Thoracic aorta (tissue), 2 donors: ENCODE measurements at places on chromosomes 1 and 21.

DNA sequence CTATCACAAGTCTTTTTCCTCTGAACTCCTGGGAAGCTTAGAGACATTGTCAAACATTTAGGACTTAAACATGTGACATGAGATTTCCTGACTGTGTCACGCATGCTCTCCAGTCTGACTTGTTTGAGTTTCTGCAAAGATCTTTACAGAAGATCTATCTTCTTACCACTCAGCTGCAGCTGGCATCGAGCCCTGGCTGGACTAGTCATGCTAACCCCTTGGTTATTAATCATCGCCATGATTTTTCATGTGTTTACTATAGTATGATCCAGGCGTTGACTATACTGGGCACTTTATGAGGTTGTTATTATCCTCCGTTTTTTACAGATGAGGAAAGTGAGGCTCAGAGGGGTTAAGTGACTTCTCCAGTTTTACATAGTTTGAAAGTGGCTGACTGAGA lies 18.1 kb upstream of the IRF2BP2 start:
- no peak overlapping the region for H3K27ac ChIP-seq
- peaks cover 24% of the 10 kb centered on the region for H3K4me1 ChIP-seq
- H3K27me3 ChIP-seq, result no peaks in the 10 kb centered on the region
- DNase-seq, result no peak
- H3K36me3 ChIP-seq, result no peaks in the 10 kb centered on the region

GRCh38 chr1:31051611-31052010 lies 13.9 kb downstream of the PUM1 start:
- no peak overlapping the region for H3K4me3 ChIP-seq
- H3K4me1 ChIP-seq, result peaks cover 58% of the 10 kb centered on the region
- H3K27ac ChIP-seq, result no peak overlapping the region

DNA sequence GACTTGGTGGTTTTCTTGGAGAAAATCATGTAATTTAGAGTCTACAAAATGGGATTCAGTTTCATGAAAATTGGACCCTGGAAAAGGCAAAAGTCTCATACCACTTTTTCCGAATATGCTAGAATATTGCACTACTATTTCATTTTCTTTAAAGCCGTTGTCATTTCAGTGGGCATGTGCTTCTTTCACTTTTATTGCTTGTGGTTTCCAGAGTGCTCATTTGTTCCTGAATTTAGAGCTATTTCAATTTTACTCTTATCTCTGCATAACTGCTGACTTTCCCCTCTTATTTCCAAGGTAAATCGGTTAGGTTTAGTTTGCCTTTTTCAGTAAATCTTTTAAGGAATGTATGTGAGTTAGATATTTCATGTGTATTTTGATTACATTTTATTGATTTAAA lies 11.6 kb downstream of the HHAT start:
- no peaks in the 10 kb centered on the region for H3K36me3 ChIP-seq
- DNase-seq, result no peak
- H3K4me1 ChIP-seq, result peaks cover 20% of the 10 kb centered on the region
- no peaks in the 10 kb centered on the region for H3K27me3 ChIP-seq

DNA sequence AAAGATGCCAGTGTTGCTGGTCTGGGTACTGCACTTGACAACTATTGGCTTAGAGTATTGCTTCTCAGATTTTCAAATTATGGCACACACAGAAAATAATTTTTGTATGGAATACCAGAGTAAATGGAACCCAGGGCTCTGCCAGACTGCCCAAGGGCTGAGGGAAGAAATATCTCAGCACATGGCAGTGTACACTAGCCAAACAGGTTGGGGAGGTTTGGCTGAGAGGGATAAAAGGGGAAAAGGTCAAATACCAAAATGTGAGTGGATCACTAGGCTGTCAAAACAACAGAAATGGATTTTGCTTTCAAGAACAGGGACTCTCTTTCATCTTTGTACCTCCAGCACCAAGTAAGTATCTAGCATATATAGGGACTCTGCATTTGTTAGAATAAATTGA lies 3.0 kb upstream of the RGS8 start:
- no peak for DNase-seq
- H3K27me3 ChIP-seq, result no peaks in the 10 kb centered on the region
- no peak overlapping the region for H3K27ac ChIP-seq
- no peaks in the 10 kb centered on the region for H3K36me3 ChIP-seq
- no peak overlapping the region for H3K4me3 ChIP-seq

DNA sequence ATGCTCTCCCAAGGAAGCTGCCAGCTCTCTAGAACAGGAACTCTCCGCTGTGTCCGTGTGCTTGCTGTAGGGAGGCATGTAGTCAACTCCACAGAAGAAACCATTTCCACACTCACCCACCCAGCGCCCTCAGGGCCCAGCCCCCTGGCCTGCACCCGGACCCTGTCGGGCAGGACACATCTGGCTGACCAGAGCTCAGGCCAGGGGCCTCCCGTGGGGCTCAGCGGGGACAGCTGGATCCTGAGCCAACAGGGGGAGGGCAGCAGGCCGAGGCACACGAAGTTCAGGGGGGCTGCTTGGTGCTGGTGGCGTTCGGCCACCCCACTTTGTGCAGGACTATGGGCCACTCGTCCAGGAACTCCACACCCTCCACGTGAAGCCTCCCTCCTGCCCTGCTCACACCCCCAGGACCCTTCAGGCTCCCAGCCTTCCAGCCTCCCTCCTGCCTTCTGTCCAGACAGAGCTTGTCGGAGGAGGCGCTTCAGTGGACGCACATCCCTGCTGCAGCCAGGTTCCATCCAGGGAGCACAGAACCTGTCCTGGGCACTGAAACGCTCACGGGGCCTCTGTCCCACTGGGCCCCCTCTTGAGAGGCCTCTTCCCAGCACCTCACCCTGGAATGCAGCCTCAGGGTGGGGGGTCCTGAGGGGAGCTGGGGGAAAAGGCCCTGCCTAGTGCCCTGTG lies 15.0 kb upstream of the FAAP20 start:
- no peak for DNase-seq
- H3K36me3 ChIP-seq, result no peaks in the 10 kb centered on the region
- H3K4me3 ChIP-seq, result peak overlapping the region; percentile 64
- peaks cover 57% of the 10 kb centered on the region for H3K4me1 ChIP-seq

DNA sequence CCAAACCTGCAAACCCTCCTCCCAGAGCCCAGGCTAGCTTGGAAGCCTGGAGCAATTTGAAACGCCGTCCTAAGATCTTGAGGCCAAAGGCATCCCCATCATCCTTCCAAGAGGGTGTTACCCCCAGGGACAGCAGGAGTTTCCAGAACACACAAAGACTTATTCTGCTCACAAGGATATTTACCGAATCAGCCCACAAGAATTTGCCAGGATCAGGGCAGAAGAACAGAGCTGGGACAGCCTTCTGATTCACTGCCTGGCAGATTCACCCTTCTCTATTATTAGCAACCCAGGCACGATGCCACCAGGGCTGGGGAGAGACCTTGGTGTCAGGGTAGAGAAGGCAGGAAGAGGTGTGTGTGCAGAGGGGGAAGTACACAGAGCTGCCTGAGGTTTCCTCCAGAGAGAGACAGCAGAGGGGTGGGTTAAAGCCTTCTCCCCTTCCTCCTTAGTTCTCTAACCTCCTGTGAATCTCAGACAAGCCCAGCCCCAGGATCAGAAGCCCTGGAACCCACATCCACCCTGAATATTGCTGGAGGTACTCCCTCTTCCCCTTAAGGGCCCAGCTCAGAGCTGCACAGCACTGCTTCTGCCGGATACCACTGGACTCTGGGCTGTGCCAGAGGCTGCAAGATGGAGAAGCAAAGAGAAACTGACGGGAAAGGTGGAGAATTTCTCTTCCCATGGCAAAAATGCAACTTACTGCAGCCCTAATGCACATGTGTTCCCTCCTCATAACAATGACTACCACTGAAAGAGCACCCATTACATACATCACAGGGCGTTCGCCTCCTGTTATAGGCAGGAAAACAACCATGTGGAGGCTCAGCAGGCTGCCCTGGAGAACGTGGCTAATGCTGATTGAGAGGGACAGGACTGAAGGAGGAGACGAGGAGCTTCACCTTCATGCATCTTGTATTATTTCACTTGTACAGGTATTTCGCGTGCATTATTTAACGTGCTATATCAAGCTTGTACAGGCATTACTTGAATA lies 61.8 kb downstream of the ITPKB start:
- H3K27me3 ChIP-seq, result no peaks in the 10 kb centered on the region
- peaks cover 71% of the 10 kb centered on the region for H3K4me1 ChIP-seq
- H3K27ac ChIP-seq, result peak overlapping the region; percentile 95
- no peaks in the 10 kb centered on the region for H3K36me3 ChIP-seq
- H3K4me3 ChIP-seq, result peak overlapping the region; percentile 42
- DNase-seq, result peak; percentile 66

- no peaks in the 10 kb centered on the region for H3K27me3 ChIP-seq
- no peaks in the 10 kb centered on the region for H3K4me1 ChIP-seq
- H3K4me3 ChIP-seq, result no peak overlapping the region
- H3K27ac ChIP-seq, result no peak overlapping the region
- no peak for DNase-seq
Observed at GRCh38 chr1:234212764-234213657, 160.2 kb upstream of the COA6 start.

DNA sequence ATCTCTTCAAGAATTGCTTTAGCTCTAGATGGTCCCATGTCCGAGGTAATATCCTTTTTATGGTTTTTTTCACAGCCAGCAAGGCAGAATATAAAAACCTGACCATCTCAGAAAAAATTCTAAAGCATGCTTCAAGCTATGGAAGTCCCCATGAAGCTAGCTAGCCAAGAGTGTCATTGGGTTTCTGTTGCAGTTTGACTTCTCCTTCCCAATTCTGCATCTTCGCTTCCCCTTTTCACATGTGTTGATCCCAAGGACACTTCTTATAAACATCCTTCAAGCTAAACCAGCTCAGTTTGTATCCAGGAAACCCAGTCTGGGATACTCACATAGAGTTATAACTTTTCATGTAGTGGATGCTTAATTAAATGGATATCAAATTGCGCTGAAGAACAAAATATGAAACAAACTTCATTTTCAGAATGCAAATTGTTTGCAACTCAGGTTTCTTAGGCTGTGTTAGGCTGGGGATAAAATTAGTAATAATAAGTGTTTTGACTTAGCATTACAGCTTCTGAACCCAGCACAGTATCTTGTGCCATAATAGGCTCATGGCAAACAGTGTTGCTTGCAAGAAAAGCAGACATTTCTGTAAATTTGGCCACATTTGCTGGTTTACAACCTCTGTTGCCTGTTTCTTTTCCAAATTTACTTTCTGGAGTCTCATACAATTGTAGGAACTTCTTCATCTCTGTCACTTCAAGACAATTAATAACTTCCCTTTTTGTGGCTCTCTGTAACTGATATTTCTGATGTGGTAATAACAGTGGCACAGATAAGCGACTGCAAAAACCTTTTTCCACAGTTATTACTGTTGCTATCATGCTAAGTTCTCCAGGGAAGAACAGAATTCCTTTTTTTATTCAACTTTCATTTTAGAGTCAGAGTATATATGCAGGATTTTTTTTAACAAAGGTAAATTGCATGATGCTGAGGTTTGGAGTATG lies 53.2 kb downstream of the NCAM2 start:
- no peaks in the 10 kb centered on the region for H3K4me1 ChIP-seq
- H3K27ac ChIP-seq, result no peak overlapping the region
- no peaks in the 10 kb centered on the region for H3K36me3 ChIP-seq
- H3K4me3 ChIP-seq, result no peak overlapping the region

DNA sequence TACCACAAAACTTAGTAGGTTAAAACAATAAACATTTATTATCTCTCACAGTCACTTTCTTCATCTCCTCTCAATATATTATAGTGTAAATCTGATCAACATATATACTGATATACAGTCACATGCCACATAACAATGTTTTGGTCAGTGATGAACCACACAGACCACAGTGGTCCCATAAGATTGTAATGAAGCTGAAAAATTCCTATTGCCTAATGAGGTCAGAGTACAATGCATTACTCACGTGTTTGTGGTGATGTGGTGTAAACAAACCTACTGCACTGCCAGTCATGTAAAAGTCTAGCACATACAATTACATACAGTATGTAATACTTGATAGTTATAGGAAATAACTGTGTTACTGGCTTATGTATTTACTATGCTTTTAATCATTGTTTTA lies 30.1 kb downstream of the OLFML3 start:
- H3K4me1 ChIP-seq, result no peaks in the 10 kb centered on the region
- no peak overlapping the region for H3K27ac ChIP-seq
- no peaks in the 10 kb centered on the region for H3K36me3 ChIP-seq
- DNase-seq, result no peak

- no peaks in the 10 kb centered on the region for H3K4me1 ChIP-seq
- DNase-seq, result no peak
- H3K27me3 ChIP-seq, result no peaks in the 10 kb centered on the region
- no peak overlapping the region for H3K4me3 ChIP-seq
Observed at GRCh38 chr1:229015806-229016205, 255.1 kb upstream of the RAB4A start.

GRCh38 chr1:41765152-41765551 lies 153.6 kb downstream of the HIVEP3 start:
- H3K36me3 ChIP-seq, result no peaks in the 10 kb centered on the region
- no peaks in the 10 kb centered on the region for H3K4me1 ChIP-seq
- H3K27ac ChIP-seq, result no peak overlapping the region
- DNase-seq, result no peak
- no peaks in the 10 kb centered on the region for H3K27me3 ChIP-seq
- H3K4me3 ChIP-seq, result no peak overlapping the region

- H3K4me1 ChIP-seq, result peaks cover 4% of the 10 kb centered on the region
- H3K27me3 ChIP-seq, result no peaks in the 10 kb centered on the region
- H3K4me3 ChIP-seq, result no peak overlapping the region
- H3K27ac ChIP-seq, result no peak overlapping the region
Observed at GRCh38 chr1:61481315-61481715, 243.6 kb downstream of the TM2D1 start.

DNA sequence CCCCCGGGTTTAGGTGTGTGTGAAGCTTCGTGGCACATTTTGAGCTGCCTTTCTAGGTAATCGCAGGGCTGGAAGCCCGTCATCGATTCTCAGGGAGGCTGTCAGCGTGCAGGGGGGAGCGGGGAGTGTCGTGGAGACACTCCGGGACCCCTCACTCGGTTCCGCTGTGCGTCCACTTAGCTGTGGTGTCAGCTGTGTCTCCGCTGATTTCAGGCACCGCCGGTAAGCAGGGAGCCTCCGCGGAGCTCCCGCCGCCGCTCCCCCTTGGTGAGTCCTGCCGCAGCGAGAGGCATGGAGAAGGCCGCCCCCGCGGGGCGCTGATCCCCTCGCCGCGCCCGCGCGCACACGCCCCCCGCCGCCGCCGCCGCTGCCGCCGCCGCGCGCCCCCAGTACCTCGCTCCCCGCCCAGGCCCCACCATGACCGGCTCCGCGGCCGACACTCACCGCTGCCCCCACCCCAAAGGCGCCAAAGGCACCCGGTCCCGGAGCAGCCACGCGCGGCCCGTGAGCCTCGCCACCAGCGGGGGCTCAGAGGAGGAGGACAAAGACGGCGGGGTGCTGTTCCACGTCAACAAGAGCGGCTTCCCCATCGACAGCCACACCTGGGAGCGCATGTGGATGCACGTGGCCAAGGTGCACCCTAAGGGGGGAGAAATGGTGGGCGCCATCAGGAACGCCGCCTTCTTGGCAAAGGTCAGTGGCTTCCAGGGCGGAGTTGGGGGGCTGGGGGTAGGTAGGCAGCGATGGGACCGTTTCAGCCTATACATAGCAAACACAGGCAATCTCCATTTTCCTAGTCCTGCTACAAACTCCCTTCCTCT lies 995 bp downstream of the VASH2 start:
- no peak for DNase-seq
- peaks cover 5% of the 10 kb centered on the region for H3K4me1 ChIP-seq
- peak overlapping the region; percentile 72 for H3K4me3 ChIP-seq
- no peak overlapping the region for H3K27ac ChIP-seq
- no peaks in the 10 kb centered on the region for H3K27me3 ChIP-seq

- H3K27ac ChIP-seq, result peak overlapping the region; percentile 71
- peaks cover 41% of the 10 kb centered on the region for H3K4me1 ChIP-seq
- no peaks in the 10 kb centered on the region for H3K27me3 ChIP-seq
- no peaks in the 10 kb centered on the region for H3K36me3 ChIP-seq
Observed at GRCh38 chr1:24752305-24752704, 7.1 kb downstream of the CLIC4 start.

- DNase-seq, result no peak
- H3K36me3 ChIP-seq, result no peaks in the 10 kb centered on the region
- H3K27me3 ChIP-seq, result no peaks in the 10 kb centered on the region
- H3K27ac ChIP-seq, result no peak overlapping the region
Observed at GRCh38 chr1:238558156-238558555, 667.4 kb upstream of the ZP4 start.
